Fibroblast of gingiva (primary cell): ENCODE measurements at places on chromosomes 5 and 9.

DNA sequence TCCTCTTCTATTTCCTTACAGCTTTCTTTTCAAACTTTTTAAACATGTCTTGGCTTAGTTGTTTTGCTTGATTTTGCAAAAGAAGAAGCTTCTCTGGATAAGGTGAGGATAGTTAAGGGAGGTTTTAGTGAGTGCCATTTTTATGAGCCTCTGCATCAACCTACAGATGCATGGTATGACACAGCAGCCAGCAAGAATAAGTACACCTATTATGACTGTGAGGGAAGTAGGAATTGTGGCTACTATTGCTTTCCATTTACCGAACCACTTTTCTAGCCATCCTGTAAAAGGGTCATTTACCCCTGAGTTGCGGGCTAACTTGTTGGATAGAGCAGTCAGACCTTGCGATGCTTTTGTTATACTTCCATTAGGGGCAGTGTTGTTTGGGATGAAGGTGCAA lies 7.0 kb upstream of the TUT7 start:
- no peak for DNase-seq

DNA sequence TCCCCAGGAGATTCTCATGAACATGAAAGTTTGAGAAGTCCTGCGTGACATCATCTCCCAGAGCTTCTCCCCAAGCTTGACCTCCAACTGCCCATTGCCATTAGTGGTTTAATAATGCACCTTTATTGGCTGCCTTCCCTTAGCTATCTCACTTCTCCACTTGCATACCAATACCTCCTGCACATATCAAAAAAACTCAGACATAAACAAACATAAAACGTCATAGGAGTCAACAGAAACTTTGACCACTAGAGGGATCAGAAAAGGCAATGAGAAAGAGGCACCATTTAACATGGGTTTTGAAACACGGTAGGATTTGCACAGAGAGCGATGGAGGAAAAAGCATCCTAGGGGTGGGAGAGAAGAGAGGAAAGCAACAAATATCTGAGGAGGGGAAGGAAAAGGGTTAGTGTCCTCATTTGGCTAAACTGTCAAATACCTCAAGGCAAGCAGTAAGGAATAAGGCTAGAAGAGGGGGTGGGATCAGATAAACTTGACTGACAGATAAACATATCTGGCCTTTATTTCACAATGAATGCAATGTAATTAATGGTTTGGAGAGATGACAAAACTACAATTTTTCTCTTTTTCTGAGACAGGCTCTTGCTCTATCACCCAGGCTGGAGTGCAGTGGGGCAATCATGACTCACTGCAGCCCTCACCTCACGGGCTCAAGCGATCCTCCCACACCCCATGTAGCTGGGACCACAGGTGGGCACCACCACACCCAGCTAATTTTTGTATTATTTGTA lies 27.0 kb downstream of the GNAQ start:
- DNase-seq = no peak

GRCh38 chr9:108645520-108645919 lies 210.3 kb downstream of the ACTL7B start:
- DNase-seq = no peak

DNA sequence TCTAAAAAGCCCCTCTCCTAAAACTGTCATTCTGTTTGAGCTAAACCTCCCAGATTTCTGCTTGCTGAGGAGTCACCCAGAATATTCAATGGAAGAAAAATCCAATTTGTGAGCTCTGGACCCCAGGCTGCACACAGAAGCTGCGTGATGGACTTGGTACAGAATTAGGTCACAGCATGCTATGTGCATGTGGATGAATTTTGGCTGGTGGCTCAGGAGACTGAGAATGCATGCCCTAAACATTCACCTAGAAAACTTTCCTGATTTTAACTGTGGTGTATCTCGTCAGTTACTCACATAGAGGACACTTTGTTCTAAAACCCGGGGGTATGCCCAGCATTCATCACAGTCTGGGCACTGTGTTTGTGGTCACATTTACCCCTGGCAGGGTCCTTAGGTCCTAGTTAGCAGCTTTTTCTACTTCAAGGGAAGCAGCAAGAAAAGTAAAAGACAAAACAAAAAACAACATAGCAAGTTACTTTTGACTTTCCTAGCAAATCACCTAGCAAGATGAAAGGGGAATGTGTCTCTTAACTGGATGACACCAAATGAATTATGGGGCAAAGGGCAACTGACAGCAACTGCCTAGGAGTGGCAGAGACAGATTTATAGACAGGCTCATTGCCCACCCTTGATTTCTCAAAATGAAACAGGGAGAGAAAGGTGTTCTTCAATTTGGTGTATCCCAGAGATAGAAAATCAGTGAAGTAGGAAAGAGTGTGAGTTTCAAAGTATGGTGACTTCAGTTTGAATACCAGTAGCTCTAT lies 8.3 kb upstream of the SHROOM1 start:
- no peak for DNase-seq

- no peak for DNase-seq
Observed at GRCh38 chr5:23289162-23289561, 218.2 kb upstream of the PRDM9 start.

DNA sequence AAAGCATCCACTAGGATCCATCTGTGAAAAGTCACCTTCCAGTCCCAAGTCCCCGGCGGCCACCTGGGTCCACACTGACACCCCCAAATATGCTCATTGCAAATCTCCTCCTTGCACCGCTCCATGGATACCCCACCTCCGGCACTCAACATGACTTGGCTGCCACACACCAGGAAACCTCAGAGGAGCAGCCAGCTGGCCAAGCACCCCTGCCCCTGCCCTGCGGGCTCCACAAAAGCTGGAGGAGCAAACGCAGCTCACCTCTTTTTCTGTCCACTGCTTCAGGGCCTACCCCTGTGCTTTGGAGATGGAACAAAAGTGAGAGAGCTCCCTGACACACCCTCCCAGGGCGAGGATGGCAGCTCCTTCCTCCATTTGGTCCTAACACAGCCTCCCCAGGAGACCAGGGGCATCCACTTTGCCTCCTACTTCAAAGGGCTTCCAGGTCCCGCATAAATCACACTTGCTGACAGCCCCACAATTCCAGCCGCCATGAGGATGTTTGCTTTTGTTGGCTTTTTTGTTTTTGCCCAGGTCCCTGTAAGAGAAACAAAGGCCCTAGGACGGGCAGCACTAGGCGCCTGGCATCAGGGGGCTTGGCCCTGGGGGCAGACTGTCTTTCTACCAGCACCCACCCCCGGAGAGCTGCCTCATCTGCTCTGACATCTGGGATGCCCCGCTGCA lies 14.8 kb downstream of the ROR2 start:
- DNase-seq = no peak

- DNase-seq = no peak
Observed at GRCh38 chr9:124087226-124087625, 75.7 kb downstream of the LHX2 start.

DNA sequence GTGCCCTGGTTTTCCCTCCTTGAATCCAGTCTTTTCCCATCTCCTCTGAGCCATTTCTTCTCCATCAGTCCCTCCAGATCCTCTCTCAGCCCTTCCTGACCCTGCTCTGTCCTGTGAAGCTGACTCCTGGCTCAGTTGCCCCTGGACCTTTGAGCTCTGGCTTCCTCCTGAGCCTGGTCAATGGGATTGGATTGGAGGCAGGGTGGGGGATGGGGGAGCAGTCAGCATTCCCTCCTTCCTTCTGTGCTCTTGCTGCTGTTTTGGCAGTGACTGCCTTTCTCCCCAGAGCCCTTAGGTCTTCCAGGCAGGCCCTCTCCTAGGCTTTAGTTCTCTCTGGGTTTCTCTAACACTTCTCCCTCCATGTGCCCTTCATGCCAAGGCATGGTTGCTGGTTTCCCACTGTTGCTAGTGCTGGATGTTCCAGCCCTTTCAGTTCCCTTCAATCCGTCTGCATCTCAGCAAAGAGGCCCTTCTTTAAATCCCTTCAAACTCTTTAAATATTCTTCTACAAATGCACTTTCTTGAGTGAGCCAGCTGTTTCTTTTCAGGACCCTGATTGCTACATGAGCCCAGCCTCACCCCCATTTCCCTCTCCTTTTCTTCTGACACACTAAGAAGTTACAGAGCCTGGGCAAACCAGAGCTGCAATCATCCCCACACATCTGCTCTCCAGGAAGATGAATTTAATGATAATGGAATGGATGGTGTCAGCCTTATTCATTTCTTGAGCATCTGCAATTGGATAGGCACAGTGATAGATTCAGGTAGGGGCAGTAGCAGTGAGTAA lies 2.2 kb downstream of the TNFSF15 start:
- DNase-seq = no peak

GRCh38 chr5:90911169-90911568 lies 352.6 kb downstream of the ADGRV1 start:
- DNase-seq = no peak
